Left lung (tissue), 14 donors: ENCODE measurements at places on chromosomes 11 and 22. TPM values are rescaled to one million over a fixed set of nuclear protein-coding genes. Genes with fewer than 3 reads are reported as not detected.

GGT1 gene
- 11.8 TPM for polyA plus RNA-seq

DNA sequence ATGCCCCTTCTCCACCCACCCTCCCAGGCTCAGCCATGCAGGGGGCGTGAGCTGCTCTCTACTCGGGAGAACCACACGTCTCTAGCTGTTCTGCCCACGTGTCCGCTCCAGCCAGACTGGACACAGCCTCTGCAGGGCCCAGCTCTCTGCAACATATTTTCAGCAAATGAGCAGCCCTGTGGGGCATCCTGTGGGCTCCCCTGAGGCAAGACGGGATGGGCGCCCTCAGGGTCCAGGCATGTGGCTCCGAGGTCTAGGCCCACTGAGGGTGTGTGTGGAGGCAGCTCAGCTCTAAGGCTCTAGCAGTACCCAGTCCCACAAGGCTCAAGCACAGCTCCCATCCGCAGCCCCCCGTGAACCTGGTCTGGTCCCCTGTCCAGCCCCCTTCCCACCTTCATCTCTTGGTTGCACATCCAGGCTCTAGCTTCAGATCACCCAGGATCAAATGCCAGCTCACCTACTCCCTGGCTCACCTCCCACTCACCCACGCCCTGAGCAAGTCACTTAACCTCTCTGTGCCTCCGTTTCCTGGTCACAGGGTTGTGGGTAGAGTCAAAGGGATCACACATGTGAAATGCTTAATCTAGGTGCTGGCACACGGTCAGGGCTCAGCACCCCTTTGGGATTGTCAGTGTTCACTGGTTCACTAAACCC, 57.8 kb upstream of the TCF20 start:
- H3K27ac ChIP-seq, result no peak overlapping the region
- no peak overlapping the region for H3K4me3 ChIP-seq
- H3K36me3 ChIP-seq, result no peaks in the 10 kb centered on the region
- H3K27me3 ChIP-seq, result no peaks in the 10 kb centered on the region
- H3K4me1 ChIP-seq, result no peaks in the 10 kb centered on the region
- DNase-seq, result no peak

DNA sequence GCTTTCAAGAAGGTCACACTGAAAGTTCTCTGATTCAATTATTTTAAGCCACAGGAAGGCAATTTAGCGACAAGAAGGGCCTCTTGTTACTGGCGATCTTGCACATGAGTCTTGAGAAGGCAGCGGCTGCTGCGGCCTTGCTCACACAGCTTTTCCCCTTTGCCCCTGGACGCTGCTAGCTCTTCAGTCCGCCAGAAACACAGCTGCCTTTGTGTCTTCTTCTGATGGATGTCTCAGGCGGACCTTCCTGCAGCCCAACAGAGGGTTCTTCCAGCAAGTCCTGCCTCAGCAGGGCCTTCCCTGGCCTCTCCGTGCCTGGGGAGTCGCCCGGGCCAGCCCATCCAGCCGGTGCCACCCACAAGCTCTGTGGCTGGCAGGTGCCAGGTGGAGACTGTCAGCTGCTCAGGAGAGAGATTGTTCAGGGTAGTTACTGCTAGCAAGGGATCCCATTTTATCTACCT, 59.4 kb downstream of the PKNOX2 start:
- no peaks in the 10 kb centered on the region for H3K36me3 ChIP-seq
- no peaks in the 10 kb centered on the region for H3K27me3 ChIP-seq
- no peak overlapping the region for H3K4me3 ChIP-seq
- peak overlapping the region; percentile 5 for H3K27ac ChIP-seq
- no peak for DNase-seq

IL17REL gene
- 0.07 TPM for polyA plus RNA-seq

GRCh38 chr11:267491-267994, 10.7 kb upstream of the NLRP6 start:
- H3K36me3 ChIP-seq, result no peaks in the 10 kb centered on the region
- no peaks in the 10 kb centered on the region for H3K27me3 ChIP-seq
- DNase-seq, result peak; percentile 87
- H3K4me3 ChIP-seq, result no peak overlapping the region

GRCh38 chr11:90722552-90723190, 499.8 kb upstream of the CHORDC1 start:
- H3K4me1 ChIP-seq, result no peaks in the 10 kb centered on the region
- no peaks in the 10 kb centered on the region for H3K36me3 ChIP-seq
- H3K27ac ChIP-seq, result no peak overlapping the region
- H3K4me3 ChIP-seq, result no peak overlapping the region
- H3K27me3 ChIP-seq, result no peaks in the 10 kb centered on the region
- no peak for DNase-seq

GRCh38 chr11:110235966-110236365, 60.4 kb downstream of the RDX start:
- H3K4me1 ChIP-seq, result peaks cover 7% of the 10 kb centered on the region
- DNase-seq, result no peak
- peaks cover 84% of the 10 kb centered on the region for H3K36me3 ChIP-seq

INS gene
- polyA plus RNA-seq, result not detected

DNA sequence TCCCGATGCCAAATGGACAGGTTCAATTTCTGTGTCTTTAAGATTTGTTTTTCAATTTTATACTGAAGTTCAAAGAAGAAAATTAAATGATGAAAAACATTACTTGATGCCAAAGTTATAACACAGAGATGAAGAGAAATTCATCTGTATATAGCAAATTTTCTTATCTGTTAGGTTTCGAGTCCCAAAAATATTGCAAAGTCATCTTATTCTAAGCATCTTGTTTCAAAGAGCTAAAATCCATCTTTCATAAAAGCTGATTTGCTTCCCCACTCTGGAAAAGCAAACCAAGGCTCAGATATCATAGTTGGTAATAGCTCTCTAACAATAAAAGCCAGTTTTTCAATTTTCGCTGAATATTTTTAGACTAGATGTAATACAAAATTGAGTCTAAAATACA, 19.0 kb upstream of the CCDC89 start:
- H3K4me3 ChIP-seq, result no peak overlapping the region
- no peaks in the 10 kb centered on the region for H3K36me3 ChIP-seq
- peak overlapping the region; percentile 2 for H3K27ac ChIP-seq
- peaks cover 1% of the 10 kb centered on the region for H3K4me1 ChIP-seq
- DNase-seq, result no peak

DNA sequence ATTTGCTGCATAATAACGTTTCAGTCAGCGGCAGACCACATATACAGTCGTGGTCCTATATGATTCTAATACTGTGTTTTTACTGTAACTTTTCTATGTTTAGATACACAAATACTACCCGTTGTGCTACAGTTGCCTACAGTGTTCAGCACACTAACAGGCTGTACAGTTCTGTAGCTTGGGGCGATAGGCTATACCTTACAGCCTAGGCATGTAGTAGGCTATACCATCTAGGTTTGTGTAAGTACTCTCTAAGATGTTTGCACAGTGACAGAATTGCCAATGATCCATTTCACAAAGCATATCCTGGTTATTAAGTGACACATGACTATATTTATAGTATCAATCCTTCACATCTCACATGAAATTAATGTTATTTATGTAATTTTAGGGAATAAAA, 78.2 kb downstream of the YAP1 start:
- H3K27ac ChIP-seq, result no peak overlapping the region
- no peaks in the 10 kb centered on the region for H3K36me3 ChIP-seq
- H3K4me1 ChIP-seq, result peaks cover 11% of the 10 kb centered on the region
- no peaks in the 10 kb centered on the region for H3K27me3 ChIP-seq
- H3K4me3 ChIP-seq, result no peak overlapping the region

CNGA4 gene
- 1.7 TPM for polyA plus RNA-seq

ANKRD42 gene
- polyA plus RNA-seq, result 13.2 TPM

DAGLA gene
- 4.0 TPM for polyA plus RNA-seq

DNA sequence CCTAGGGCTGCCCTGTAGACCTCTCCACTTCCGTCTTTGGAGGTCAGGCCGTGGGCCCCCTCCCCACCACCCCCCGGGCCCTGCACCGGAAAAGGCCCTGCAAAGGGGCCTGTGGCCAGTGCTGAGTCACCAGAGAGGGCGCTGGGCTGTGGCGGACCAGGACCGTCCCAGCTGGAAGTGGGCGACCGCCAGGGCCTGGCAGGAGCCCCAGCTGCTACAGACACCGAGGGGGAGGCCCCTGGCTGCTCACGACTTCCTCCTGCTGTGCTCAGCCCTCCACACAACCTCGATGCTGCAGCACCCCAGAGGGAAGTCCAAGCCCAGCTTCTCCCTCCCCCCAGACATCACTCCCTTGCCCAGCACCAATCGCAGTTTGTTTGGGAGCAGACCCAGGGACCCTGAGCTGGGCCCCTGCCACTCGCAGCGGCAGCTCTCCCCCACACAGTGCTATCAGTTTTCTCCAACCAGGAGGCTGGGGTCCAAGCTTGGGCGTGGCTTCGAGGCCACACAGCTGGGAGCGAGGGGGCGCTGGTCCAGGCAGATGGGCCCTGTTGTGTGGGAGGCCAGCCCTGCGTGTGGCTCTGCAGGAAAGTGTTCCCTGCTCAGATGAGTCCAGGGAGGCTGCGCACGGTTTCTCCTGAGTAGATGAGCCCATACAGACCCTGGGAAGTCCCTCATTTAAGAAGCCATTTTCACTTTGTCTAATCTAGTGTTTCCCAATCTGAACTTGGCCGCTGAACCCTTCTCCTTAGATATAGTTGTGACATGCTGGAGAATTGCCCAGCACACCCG, 5.6 kb upstream of the SH3BP1 start:
- peaks cover 23% of the 10 kb centered on the region for H3K4me1 ChIP-seq
- peak; percentile 89 for DNase-seq
- peak overlapping the region; percentile 11 for H3K4me3 ChIP-seq

DNA sequence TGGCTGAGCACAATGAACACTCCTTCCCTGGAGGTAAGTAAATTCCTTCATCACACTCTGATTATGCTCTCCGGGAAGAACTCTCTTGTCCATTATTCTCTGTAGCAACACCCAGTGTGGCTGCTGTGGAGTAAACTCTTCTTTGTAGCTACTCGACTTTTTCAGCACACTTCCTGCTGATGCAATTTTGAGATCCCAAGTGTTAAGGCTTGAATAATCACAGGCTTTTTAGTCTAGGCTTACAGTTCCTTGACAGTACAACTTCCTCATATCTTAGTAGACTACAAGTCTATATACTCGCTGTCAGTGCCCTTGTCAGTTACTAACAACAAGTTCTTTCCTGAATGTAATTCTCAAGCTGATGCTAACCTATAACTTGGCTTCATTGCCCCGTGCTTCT, 301.8 kb upstream of the API5 start:
- H3K27me3 ChIP-seq, result no peaks in the 10 kb centered on the region
- H3K27ac ChIP-seq, result no peak overlapping the region

GRCh38 chr11:77884186-77884828, 63.4 kb downstream of the AAMDC start:
- no peak overlapping the region for H3K4me3 ChIP-seq
- H3K27ac ChIP-seq, result no peak overlapping the region
- H3K36me3 ChIP-seq, result peaks cover 75% of the 10 kb centered on the region
- no peaks in the 10 kb centered on the region for H3K27me3 ChIP-seq
- DNase-seq, result no peak

DNA sequence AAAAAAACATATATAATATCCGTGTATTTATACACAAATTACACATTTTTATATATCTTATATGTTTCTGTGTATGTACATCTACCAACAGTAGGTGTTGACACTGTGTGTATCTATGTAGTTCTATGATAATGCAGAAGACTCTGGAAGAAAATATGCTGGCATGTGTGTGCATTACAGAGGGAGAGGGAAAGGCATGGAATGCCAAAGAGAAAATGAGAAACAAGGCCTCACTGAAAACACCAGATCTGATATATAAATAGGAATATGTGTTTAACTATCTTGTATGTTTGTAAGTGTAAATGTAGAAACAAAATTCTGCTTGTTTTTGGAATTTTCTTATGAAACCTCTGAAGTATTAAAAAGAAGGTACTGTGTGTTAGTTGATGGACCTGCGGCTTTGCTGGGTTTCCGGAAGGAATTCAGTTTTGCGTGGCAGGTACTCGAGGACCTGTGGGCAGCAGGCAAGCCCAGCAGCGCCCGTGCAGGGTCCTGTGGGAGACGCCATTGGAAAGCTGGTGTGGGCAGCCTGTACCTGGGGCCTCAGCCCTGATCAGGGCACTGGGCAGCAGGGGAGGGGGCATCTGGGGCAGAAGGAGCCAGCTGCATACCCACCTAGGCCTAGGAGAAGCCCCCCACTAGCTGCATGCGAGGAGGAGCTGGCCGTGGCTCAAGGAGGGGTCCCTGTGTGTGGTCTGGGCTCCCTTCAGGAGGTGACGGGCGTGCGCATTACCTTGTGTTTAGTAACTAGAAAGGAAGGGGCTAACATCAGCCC, 7.6 kb upstream of the TRMU start:
- H3K36me3 ChIP-seq, result no peaks in the 10 kb centered on the region
- no peak for DNase-seq
- no peak overlapping the region for H3K27ac ChIP-seq
- H3K4me3 ChIP-seq, result no peak overlapping the region

DNA sequence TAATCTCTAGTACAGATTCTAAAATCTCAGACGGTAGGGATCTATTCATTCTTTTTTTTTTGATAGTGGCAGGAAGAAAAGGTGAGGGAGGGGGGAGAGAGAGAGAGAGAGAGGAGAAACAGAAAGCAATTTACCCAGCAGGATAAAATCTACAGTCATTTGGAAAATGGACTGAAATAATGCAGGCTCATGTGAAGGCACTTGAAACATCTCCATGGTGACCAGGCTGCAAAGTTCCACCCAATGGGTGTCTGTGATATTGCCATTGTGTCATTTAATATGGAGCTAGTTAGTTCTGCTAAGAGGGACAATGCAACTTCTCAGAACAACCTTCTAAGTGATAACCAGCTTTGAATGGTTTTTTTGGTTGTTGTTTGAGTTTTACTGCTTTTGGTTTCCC, 165.2 kb upstream of the RAG2 start:
- no peak overlapping the region for H3K27ac ChIP-seq
- no peak for DNase-seq
- H3K4me3 ChIP-seq, result no peak overlapping the region
- no peaks in the 10 kb centered on the region for H3K36me3 ChIP-seq
- no peaks in the 10 kb centered on the region for H3K27me3 ChIP-seq
- H3K4me1 ChIP-seq, result no peaks in the 10 kb centered on the region
